ENCODE measurements at places on chromosomes 2 and 18. TPM values are rescaled to one million over a fixed set of nuclear protein-coding genes. Genes with fewer than 3 reads are reported as not detected.

GRCh38 chr18:59352250-59352855 lies 6.7 kb downstream of the LMAN1 start:
- no peak for DNase-seq

- no peak for DNase-seq
Observed at GRCh38 chr2:158192515-158193443, 91.1 kb downstream of the UPP2 start.

GRCh38 chr2:139992078-139992477 lies 1211.9 kb upstream of the NXPH2 start:
- no peak for DNase-seq

- no peak for DNase-seq
Observed at GRCh38 chr2:119772128-119772527, 12.4 kb downstream of the PTPN4 start.

- no peak for DNase-seq
Observed at GRCh38 chr2:84550916-84551315, 34.6 kb downstream of the DNAH6 start.

DNA sequence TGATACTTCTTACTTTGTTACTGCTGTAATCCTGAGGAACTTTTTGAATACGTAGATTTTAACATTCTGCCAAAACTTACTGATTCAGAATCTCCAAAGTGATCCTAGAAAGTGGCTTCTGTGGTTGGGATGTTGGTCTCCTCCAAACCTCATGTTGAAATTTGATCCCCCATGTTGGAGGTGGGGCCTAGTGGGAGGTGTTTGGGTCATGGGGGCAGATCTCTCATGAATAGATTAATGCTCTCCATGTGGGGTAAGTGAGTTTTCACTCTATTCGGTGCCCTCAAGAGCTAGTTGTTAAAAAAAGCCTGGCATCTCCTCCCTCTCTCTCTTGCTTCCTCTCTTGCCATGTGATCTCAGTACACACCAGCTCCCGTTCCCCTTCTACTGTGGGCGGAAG lies 329.9 kb downstream of the HRH4 start:
- no peak for DNase-seq

Gene INHA
- polyA plus RNA-seq: 0.78 TPM

Gene ST8SIA5
- polyA plus RNA-seq: 4.4 TPM

Gene POTEF
- polyA plus RNA-seq: 0.10 TPM

Gene HEATR5B
- 10.7 TPM for polyA plus RNA-seq

Gene EFR3B
- 5.0 TPM for polyA plus RNA-seq

Gene PSTPIP2
- polyA plus RNA-seq: 1.9 TPM

Data from muscle of leg (tissue), 16 donors.